ENCODE measurements at places on chromosomes 7 and 10.

DNA sequence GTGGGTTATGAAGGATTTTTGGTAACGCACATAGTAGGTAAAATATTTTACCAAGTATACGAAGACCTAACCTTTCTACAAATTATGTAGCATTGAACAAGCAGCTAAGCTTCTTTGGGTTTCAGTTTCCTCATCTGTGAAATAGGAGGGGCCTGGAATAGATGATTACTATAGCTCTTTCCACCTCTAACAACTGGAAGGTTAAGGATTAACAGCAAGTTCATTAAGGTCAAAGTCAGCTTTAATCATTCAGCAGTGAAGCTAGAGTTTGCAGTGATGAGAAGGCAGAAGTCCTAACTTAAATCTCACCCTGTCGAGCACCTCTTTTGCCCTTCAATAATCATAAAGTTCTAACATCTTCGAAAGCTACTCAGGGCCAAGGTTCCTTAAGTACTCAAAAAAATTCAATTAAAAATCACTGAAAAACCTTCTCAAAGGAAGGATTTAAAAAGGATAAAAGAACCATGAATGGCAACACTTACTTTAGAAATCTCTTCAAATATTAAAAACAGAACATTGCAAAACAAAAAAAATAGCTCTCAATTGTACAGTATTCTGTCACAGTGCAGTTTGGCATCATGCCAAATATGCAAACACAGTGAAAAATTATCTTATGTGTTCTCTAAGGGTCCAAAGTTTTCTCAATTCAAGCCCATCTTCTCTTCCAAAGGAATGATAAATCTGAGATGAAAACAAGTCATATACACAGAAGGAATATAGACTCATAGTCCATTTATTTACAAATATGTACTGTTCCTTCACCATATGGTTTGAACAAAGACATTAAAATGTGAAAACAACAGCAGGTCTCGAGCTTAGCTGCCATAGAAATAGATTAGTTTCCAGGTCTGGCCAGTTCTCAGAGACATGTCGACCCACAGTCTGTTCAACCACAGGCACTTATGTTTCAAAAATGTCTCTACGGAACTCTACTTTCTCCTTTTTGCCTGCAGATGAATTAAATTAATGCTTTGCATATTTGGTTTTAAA is 152.0 kb upstream of the SLC13A1 start:
- DNase-seq = no peak

DNA sequence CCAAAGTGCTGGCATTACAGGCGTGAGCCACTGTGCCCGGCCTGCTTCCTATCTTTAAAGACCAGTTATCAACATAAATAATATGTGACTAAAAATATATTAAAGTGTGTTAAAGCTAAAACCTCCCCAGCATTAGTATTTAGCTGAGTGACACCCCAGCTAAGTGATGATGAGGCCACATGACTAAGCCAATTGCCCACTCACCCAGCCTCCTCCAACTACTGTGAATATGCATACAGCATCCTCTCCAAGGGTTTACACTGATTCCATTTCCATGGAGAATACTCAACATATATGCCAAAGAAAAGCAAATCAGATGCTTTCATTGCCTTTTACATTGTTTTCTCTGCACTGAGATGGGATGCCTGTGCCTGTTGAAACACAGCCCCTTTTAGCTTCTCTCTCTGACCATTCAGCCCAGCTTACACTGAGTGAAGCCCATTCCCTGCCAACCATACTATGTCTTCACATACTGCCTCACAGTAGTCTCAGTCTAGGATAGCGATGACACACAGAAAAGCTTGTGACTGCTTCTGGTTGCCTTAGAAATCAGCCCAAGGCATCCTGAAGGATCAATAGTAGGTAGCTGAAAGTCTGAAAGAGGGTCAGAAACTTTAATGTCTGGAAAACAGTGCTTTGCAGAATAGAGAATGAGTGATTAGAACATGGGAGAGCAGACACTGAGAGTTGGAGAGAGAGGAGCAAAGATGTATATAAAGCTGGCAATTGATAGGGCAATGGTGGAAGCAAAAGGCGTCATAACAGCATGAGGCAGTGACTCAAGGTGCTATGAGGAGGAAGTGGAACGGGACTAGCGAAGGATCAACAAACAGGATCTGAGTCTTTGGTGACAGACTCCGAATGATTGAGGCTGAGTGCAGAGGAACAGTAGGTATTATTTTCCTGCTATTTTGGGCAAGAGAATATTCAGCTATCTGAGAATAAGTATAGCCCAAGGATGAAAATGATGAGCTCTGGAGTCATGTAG is 19.8 kb upstream of the ATE1 start:
- DNase-seq = no peak

GRCh38 chr10:34696423-34696822 is 118.7 kb downstream of the PARD3 start:
- no peak for DNase-seq

- DNase-seq = no peak
Observed at GRCh38 chr10:91880310-91880709, 29.0 kb downstream of the FGFBP3 start.

DNA sequence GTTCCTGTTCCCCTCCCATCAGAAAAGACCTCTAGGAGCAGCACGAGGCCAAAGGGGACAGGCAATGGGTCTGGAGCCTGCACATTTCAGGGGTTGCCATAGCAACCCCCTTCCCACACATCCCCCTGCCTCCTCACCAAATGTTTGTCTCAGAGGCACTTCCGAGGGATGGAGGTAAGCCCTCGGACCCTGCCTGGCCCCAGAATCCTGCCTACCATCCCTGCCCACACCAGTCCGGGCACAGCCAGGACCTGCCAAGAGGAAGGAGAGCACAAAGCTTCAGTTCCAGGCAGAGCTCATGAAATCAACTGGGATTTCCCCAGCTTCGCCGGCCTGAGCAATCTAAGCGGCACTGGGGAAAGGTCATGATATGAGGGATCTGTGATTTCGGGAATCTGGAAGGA is 175.0 kb upstream of the PLXNA4 start:
- no peak for DNase-seq

GRCh38 chr10:98055841-98056516 is 25.6 kb upstream of the CRTAC1 start:
- no peak for DNase-seq

- no peak for DNase-seq
Observed at GRCh38 chr7:47475880-47476227, 106.1 kb downstream of the TNS3 start.

GRCh38 chr7:18027628-18028027 is at the start of gene PRPS1L1:
Gene PRPS1L1 (minus strand): TSS chr7:18027846.
- DNase-seq = no peak

Measured in SK-N-MC (cell line).